Dorsolateral prefrontal cortex (tissue), 122 donors: ENCODE measurements at places on chromosomes 2 and 18.

- no peak for DNase-seq
Measured at GRCh38 chr2:46277431-46278190, 19.6 kb upstream of the EPAS1 start.

DNA sequence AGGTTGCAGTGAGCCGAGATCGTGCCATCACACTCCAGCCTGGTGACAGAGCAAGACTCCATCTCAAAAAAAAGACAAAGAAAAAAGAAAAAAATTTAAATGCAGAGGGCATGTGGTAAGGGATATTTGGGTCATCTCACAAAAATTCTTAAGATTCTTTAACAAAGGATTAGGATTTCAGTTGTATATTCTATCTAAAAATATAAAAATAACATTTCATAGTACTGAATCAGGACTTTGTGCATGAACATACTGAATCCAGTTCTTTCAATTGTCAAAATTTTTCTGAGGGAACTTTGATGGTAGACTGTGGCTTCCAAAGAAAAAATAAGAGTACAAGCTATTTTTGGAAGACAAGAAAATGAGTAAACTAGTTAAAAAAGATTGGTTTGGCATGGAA lies 6.5 kb upstream of the PPP3R1 start:
- DNase-seq, result no peak

GRCh38 chr2:165874445-165875039 lies 79.0 kb downstream of the TTC21B start:
- no peak for DNase-seq

DNA sequence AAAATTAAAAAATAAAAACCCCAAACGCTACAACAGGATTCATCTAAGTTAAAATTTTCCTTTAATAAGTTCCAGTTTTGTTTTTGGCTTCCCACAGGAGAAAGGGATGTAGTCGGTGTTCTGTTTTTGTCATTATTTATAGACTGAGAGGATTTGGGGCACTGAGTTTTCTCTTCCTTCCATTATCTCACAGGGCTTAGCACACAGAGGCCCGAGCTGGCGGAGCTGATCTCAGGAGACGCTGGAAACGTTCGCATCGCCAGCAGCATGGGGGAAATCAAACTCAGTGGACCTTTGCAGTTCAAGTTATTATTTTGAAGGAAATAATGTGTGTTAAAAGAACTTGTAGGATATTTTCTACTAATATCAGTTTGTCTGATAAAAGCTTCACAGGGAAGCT lies 669.7 kb upstream of the SALL3 start:
- DNase-seq, result no peak

- DNase-seq, result no peak
Measured at GRCh38 chr2:169670215-169670651, 24.0 kb downstream of the CFAP210 start.

DNA sequence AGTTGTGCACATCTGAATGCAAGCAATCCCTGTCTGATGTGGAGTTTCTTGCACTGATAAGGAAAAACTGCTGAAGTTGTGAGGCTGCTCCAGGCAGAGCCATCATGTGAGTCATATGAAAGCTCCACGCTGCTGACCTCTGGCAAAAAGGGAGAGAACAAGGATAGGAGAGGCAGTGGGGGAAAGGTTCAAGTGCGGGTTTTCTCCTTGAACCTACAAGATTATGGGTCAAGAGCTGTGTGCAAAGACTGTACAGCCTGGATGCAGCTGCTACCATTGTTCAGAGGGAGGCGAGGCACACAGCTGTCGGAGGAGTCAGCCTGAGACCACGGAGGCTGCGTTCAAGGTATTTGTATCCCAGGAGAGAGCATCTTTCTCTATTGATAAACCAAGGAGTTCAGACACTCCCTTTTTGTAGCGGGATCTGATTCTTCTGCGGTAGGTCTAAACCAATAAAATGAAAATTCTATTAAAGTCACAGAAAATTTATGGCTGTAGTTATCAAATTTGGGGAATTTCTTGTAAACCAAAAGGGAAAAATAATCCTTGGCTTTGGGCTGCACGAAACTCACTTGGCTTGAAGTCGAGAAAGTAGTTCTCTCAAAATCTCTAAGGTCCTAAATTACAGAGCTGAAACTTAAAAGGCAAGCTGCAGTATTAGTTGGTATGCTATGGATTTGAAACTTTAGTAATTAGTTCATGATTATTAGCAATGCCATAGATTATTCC lies at the start of gene CDK15:
Gene CDK15 (plus strand): TSS at position 96 of the 729 bp plus-strand sequence. CDS start 128 bp downstream, at position 224.
- no peak for DNase-seq

DNA sequence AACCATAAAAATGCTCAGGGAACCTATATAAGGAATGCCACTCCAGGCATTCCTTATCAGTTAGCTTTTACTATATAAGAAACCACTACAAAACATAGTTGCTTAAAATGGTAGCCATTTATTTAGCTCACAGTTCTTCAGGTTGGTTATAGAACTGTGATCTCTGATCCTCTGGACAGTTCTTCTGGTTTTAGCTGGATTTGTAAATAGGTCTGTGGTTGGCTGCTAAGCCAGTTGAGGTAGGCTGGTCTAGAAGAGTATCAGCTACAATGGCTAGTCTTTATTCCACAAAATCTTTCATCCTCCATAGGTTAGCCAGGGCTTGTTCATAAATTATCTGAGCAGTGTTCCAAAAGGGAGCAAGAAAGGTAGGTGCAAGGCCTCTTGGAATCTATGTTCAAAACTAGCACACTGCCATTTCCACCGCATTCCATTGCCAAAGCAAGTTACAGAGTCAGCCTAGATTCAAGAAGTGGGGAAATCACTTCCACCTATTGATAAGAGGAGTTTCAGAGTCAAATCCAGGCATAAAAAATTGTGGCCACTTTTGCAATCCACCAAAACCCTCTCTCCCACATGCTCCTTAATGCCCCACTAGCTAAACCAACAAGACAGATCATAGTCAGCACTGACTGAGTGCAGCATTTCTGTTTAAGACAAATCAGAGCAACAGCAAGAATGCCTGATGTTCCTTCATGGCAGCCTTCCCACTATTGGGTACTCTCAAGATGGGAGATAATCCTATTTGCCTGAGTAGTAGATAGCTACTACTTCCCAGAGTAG lies 146.4 kb downstream of the IRS1 start:
- DNase-seq, result no peak

GRCh38 chr2:100580367-100581276 lies 17.8 kb downstream of the PDCL3 start:
- no peak for DNase-seq

DNA sequence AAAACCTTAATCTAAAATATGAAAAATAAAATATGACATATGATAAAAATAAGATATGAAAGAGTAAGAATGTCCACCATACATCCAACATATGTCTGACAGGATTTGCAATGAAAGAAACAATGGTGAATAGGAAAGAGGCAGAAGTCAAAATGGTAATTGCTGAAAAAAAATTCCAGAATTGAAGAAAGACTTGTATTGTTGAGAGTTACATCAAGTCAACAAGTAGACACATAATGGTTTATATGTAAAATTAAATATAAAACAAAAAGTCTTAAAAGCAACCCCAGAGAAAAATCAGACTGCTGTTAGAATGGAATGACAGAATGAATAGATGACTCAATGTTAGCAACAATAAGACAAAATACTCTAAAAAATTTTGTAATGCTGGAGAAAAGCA lies 255.1 kb downstream of the DOK6 start:
- no peak for DNase-seq

DNA sequence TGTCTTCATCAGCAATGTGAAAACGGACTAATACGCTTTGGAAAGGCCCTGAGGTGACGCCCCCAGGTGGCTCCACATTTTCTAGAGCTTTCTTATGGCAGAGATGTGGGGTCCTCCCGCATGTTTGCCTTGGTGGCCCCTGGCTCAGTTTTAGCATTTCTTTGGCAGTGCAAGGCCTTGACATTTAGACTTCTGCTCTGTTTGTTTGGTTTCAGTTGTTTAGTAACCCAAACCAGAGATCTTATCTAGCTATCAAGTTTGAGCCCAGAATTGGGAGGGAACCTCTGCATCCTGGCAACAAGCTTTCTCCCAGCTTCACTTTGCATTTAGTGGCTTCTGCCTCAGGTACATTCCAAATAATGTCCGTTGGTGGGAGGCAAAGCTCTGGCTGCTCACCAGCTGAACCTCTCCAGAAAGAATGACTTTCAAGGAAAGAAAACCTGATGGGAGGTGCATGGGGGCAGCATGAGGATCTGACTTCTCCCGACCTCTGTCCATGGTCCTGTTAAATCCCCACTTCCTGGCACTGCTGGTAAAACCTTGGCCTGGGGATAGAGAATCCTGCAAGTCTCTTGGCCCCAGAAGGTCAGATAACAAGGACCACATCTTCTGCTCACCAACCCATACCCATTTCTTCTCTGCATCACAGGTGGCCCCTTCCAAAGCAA lies 12.0 kb upstream of the MBP start:
- no peak for DNase-seq

GRCh38 chr18:68841301-68841700 lies 43.4 kb downstream of the CCDC102B start:
- no peak for DNase-seq

GRCh38 chr2:203707530-203707929 lies 1.1 kb downstream of the CD28 start:
- no peak for DNase-seq

DNA sequence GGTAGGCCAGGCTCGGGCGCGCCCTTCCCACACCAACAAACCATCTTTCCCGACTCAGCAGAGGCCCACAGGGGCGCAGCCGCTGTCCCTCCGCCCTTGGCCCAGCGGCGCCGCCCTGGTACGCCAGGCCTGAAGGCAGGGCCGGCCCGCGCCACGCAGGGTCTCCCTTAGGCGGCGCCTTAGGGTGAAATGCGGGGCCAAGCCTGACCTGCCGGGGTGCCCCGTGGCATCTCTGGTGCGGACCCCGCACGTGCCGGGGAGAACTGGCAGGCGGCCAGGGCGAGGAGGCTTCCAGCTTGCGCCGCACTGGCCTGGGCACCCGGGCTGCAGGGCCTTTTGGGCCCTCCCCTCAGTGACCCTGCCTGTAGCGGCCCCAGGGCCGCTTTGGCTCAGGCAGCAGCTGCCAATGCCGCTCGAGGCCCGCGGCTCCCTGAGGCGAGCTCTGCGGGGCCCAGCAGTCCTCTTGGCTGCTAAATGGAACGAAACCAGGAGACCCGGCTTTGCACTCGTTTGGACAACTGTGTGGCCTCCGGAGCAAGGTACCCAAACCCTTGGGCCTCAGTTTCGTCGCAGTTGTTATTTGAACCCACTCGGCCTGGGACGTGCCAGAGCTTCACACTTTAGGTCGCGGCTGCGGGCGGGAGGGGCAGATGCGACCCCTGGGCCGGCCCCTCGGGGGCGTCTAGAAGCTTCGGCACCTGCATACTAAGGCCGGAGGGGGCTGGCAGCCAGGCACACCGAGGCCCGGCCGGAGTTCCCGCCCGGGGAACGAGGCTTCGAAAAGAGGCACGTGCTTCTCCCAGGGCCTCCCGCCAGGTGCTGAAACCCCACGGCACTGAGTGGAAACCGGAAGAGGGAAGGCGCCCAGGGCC lies 8.5 kb downstream of the OTX1 start:
- no peak for DNase-seq

DNA sequence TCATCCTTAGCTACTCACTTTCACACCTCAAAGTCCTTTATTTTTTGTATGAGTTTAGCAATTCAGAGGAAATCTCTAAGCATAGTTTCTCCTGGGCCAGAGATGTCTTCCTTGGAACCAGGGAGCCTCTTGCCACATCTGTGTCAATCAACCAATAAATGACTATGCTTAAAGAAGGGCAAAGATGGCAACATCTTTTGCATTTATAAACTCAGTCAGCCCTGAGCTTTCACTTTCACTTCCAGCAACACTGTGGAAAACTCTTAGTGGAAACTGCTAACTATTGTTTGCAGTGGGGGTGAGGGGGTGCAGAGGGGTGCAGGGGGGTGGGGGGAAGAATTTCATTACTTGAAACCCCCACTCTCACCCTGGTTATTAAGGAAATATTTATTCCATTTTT lies 3.4 kb downstream of the ACVR1C start:
- no peak for DNase-seq

DNA sequence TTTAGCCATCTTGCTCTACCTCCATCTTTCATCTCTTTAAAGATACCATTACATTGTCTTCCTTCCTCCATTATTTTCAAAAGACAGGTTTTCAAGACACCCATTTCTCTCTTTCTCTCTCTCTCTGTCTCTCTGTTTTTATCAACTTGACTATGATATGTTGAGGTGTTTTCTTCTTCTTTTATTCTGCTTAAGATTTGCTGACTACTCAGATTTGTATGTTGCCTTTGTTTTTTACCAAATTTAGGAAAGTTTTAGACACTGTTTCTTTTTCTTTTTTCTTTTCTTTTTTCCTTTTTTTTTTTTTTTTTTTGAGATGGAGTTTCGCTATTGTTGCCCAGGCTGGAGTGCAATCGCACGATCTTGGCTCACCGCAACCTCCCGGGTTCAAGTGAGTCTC lies 647.5 kb upstream of the VRK2 start:
- no peak for DNase-seq

- DNase-seq, result no peak
Measured at GRCh38 chr2:124664363-124664762, 639.3 kb downstream of the CNTNAP5 start.

DNA sequence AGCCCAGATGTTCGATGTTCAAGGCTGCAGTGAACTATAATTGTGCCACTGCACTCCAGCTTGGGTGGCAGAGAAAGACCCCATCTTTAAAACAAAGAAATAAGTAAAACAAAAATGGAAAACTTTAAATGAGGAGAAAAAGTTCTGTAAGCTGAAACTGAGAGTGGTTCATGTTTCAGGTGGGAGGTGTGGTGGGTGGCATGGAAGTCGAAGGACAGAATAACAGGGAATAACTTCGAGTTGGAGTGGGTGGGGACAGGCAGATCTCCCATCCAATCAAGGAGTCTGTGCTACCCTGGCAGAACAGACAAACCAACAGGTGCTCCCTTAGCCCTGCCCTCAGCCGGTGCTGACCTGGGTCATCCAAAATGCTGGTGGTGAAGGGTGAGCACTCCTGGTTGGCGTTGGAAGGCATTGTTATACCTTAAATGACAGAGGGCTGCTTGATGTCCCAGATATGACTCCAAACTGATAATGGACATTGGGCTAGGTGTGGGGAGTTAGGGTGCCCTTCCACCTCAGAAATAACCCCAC lies 328.4 kb downstream of the DYSF start:
- DNase-seq, result no peak

GRCh38 chr2:110731064-110731463 lies 1.3 kb upstream of the ACOXL start:
- DNase-seq, result no peak
